Natural killer cell treated with Interleukin-12 subunit alpha and Interleukin-12 subunit beta and Interleukin-15 and Interleukin-18, amount 100 ng/mL, for 72 hours (primary cell): ENCODE measurements at places on chromosomes 5 and 9. TPM values are rescaled to one million over a fixed set of nuclear protein-coding genes. Genes with fewer than 3 reads are reported as not detected.

- no peak for DNase-seq
Measured at GRCh38 chr5:82405161-82405560, 127.0 kb upstream of the RPS23 start.

SCGB3A1 gene
- not detected for total RNA-seq

RAB3C gene
- total RNA-seq, result not detected

- no peak for DNase-seq
Measured at GRCh38 chr5:115873392-115873791, 31.7 kb downstream of the AP3S1 start.

- DNase-seq, result no peak
Measured at GRCh38 chr9:19162026-19162366, 34.7 kb upstream of the PLIN2 start.

GRCh38 chr5:150499437-150499956 is 8.4 kb upstream of the NDST1 start:
- DNase-seq, result no peak

NPDC1 gene
- 41.7 TPM for total RNA-seq

DNA sequence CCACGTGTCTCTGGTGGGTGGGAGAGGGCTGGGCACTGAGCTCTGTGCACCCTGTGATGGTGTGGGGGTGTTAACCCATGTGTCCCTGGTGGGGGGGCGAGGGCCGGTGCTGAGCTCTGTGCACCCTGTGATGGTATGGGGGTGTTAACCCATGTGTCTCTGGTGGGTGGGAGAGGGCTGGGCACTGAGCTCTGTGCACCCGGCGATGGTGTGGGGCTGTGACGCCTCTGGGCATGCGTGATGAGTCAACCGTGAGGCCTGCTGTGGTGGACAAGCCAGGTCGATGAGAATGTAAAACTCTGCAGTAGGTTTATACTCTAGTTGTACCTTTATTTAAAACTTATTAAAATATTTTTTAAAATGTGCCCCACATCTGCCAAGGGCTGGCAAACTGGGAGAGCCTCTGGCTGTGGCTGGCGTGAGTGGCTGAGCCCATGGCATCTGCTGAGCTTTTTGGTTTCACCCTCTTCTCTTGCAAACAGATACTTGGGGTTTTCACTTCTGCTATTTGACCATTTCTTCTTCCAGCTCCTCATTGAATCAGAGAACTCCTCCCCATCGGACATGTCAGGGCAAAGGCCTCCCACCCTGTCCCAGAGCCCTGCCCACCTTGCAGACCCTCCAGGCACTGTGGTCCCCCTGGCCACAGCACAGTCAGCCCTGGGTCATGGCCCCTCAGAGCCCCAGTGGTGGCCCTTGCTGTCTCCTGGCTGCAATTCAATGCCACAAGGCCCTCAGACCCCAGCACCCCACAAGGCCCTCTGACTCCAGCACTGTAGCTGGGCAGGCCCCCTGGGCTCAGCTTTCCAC is 18.5 kb upstream of the EXOC3 start:
- DNase-seq, result no peak

ALAD gene
- total RNA-seq, result 18.7 TPM

- DNase-seq, result no peak
Measured at GRCh38 chr5:78649861-78650496, 1.4 kb upstream of the LHFPL2 start.
